HT1080 (cell line): ENCODE measurements at places on chromosomes 2 and 18. TPM values are rescaled to one million over a fixed set of nuclear protein-coding genes. Genes with fewer than 3 reads are reported as not detected.

The RNF152 gene
- 3.1 and 4.0 TPM in 2 replicates for total RNA-seq

The ZNF407 gene
- 7.2 and 8.2 TPM in 2 replicates for total RNA-seq

The TMEM178A gene
- total RNA-seq = not detected in 2 replicates

The STEAP3 gene
- 67.8 and 87.6 TPM in 2 replicates for total RNA-seq

The CXCR2 gene
- total RNA-seq = 0.10 and 0.50 TPM in 2 replicates

The SLC4A3 gene
- 5.8 and 7.9 TPM in 2 replicates for total RNA-seq

The LDLRAD4 gene
- not detected in 2 replicates for total RNA-seq

The ALPG gene
- not detected in 2 replicates for total RNA-seq

The VAMP5 gene
- not detected in 2 replicates for total RNA-seq

The NBAS gene
- total RNA-seq = 25.5 and 34.2 TPM in 2 replicates

The RESP18 gene
- total RNA-seq = not detected in 2 replicates

The SERPINB13 gene
- not detected in 2 replicates for total RNA-seq

The ZNF396 gene
- not detected in 2 replicates for total RNA-seq

The ADAM17 gene
- 33.0 and 38.3 TPM in 2 replicates for total RNA-seq

The NGEF gene
- total RNA-seq = 0.30 and 2.7 TPM in 2 replicates

The CENPO gene
- total RNA-seq = 46.5 and 49.4 TPM in 2 replicates

The STK39 gene
- total RNA-seq = 13.9 and 16.9 TPM in 2 replicates

The CDCA7 gene
- 24.6 and 25.4 TPM in 2 replicates for total RNA-seq

The EN1 gene
- not detected in 2 replicates for total RNA-seq

The C2orf74 gene
- total RNA-seq = 29.8 and 30.5 TPM in 2 replicates

The RPRM gene
- total RNA-seq = not detected in 2 replicates

The RNF25 gene
- 106 TPM in 2 replicates for total RNA-seq

The IGFBP5 gene
- 0.10 and 0.11 TPM in 2 replicates for total RNA-seq

The DSC1 gene
- not detected in 2 replicates for total RNA-seq

The ILKAP gene
- total RNA-seq = 19.1 and 44.3 TPM in 2 replicates

The GRP gene
- not detected in 2 replicates for total RNA-seq

The TMEM198 gene
- 1.8 and 2.0 TPM in 2 replicates for total RNA-seq

The ALK gene
- total RNA-seq = 0.06 TPM in 1 of 2 replicates, not detected in the other

The SRD5A2 gene
- total RNA-seq = not detected in 2 replicates
